ENCODE measurements at places on chromosomes 12 and 14. TPM values are rescaled to one million over a fixed set of nuclear protein-coding genes. Genes with fewer than 3 reads are reported as not detected.

Gene AGAP2
- polyA plus RNA-seq = 0.04 TPM

Gene HNF1A
- polyA plus RNA-seq = not detected

Gene DNAL1
- 2.4 TPM for polyA plus RNA-seq

Gene MANSC4
- polyA plus RNA-seq = not detected

Gene TRHDE
- polyA plus RNA-seq = 17.1 TPM

Gene TBC1D30
- 0.22 TPM for polyA plus RNA-seq

Gene ADAM21
- polyA plus RNA-seq = 0.16 TPM

Gene PRH2
- polyA plus RNA-seq = 0.18 TPM

Gene C12orf50
- polyA plus RNA-seq = not detected

Gene KRT72
- polyA plus RNA-seq = not detected

Gene RNASE1
- polyA plus RNA-seq = not detected

Gene TSPAN11
- polyA plus RNA-seq = 0.44 TPM

Gene MYF6
- 0.06 TPM for polyA plus RNA-seq

GRCh38 chr14:52307905-52308304, 6.2 kb upstream of the PTGER2 start:
- no peak for DNase-seq

DNA sequence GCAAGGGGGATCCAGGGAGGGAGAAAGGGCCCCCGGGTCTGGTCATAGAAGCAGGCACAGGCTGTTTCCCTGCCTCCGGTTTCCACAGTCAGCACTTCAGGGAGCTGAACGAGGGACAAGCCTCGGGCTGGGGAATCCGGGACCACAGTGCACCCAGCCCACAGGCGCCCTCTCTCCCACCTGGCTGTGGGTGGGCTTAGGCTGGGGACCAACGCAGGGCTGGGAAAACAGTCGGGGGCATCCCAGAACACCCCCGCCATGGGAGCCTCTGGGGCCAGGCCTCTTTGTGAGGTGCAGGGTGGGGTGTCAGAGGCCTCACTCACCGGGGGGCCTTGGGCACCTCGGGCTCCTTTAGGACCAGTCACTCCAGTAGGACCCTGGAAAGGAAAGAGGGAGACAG, 16.3 kb downstream of the TMEM106C start:
- no peak for DNase-seq

DNA sequence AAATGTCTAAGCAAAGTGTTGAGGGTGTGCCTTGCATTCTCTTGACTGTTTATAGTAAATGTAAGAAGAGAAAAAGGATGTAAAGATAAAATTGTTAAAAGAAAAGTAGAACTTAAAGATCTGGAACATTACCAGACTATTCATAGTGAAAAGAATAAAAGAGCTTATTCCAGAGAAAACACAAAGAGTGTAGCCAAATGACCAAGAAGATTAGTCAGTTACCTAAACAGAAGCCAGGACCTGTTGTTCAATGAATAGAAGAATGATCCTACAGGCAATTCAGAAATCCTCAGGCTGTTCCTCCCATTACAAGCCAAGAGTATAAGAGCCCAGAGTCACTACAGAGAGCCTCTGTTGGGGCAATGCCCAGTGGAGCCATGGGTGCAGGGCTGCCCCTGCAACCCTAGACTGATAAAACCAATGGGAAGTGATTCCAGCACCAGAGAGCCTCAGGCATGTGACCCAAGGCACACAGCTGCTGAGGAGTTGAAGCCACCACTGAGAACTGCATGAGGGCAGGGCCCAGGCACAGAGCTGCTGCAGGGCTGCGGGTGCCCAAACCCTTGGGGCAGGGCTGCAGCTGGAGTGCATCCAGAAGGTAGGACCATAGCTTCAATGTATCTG, 91.1 kb upstream of the SLC38A4 start:
- DNase-seq = no peak

- no peak for DNase-seq
These were observed 168.4 kb upstream of the LRIG3 start for GRCh38 chr12:59088673-59089072.

- no peak for DNase-seq
These were observed 3.9 kb downstream of the RNASE11 start for GRCh38 chr14:20583908-20584307.

- no peak for DNase-seq
These were observed 73.2 kb downstream of the FERMT2 start for GRCh38 chr14:52877628-52878027.

DNA sequence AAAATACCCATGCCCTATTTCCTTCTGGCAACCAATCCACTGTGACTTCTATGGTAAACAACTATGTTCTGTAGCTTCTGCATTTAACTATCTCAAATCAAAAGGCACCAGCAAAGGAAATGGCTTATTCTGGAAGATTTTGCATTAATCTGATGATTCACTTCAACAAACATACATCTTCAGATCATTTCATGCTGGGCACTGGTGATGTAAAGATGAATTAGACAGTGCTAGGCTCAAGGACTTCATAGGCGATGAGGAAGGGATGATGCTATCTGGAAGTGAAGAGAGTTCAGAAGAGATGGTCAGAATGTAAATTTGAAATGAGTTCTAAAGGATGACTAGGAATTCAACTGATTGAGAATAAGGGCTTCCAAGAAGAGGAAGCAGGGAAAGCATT, 363.3 kb downstream of the PAWR start:
- no peak for DNase-seq

- no peak for DNase-seq
These were observed 164.8 kb downstream of the ATP23 start for GRCh38 chr12:58106195-58106594.

DNA sequence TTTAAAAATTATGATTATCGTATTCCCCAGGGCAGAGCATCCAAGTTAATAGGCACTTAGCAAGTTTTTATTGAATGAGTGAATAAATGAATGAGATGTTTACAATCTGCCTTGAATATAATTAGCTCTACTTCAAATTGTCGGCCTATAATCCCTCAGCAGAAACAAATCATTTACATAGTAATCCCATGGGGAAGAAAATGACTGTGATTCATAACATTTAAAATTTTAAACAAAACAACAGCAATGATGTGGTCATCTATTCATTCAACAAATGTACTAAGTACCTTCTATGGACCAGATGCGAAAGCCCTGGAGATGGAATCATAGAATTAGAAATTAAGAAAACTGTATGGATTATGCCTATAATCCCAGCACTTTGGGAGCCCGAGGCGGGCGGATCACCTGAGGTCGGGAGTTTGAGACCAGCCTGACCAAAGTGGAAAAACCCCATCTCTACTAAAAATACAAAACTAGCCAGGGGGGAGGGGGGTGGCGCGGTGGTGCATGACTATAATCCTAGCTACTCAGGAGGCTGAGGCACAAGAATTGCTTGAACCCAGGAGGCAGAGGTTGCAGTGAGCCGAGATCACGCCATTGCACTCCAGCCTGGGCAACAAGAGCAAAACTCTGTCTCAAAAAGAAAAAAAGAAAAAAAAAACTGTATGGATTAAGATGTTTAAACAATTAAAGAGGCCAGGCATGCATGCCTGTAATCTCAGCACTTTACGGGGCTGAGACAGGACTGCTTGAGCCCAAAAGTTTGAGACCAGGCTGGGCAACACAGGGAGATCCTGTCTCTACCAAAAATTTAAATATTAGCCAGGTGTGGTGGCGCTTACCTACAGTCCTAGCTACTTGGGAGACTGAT, 17.7 kb upstream of the MDM2 start:
- DNase-seq = no peak

DNA sequence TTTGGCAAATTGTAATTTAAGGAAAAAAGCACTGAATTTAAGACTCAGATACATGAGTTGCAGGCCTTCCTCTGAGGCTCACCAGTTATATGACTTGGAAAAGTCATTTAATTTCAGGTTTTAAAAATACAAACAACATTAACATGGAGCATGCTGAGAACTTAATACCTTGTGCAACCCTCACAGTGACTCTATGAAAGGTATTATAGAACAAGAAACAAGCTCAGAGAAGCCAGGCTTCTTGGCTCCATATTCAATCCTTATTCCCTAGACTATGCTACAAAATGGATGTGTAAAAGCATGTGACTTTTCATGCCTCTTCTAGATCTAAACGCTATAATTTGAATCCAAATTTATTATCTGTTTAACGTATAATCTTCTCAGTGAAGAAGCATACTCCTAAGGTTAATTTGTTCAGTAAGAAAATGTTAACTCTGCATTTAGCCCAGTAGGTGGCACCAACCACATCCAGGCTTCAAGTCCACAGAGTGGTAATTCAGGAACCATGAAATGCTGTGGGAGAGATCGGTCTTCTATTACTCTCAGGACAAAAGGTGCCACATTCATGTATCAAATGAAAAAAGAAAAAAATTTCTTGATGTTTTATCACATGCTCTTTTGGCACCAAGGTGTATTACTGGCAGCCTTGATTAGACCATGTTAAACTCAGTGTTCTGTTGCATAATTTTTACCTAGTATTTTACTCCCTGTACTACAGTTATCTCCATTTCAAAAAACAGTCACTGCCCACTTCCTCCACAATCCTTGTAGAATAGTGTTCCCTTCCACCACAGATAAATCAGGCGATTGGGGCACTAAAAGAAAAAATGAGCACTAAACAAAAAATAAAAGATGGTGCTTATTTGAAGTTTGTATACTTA, 9.3 kb downstream of the CCDC196 start:
- no peak for DNase-seq

DNA sequence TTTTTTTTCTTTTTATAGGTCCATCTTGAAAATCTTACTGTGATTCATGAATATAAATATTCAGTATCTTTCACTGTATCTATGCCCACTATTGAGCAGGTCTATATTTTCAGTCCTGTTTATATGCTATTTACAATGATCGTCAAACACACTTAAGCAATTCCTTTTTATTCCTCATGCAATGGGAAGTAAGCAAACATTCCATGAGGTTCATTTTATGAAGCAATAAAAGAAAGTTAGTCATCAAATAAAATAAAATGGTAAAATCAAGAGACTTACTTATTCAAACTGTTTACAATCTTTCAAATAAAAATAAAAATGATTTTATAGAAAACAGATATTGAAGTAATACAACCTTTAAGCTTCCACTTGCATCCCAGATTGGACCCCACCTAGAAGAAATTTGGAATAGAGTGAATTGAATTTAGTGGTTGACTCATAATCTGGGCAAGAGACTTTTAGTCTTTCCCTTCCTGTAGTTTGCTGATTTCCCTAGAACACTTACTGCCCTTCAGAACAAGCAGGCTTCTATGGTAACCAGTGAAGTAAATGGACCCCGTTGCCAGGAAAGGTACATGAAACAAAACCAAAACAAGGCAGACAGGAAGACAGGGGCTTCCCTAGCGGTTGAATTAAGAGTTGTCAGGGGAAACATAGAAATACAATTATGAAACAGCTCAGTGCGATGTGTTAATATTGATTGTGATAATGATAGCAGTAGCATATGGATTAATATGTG, 241.0 kb upstream of the ATP2B1 start:
- DNase-seq = peak; percentile 96

DNA sequence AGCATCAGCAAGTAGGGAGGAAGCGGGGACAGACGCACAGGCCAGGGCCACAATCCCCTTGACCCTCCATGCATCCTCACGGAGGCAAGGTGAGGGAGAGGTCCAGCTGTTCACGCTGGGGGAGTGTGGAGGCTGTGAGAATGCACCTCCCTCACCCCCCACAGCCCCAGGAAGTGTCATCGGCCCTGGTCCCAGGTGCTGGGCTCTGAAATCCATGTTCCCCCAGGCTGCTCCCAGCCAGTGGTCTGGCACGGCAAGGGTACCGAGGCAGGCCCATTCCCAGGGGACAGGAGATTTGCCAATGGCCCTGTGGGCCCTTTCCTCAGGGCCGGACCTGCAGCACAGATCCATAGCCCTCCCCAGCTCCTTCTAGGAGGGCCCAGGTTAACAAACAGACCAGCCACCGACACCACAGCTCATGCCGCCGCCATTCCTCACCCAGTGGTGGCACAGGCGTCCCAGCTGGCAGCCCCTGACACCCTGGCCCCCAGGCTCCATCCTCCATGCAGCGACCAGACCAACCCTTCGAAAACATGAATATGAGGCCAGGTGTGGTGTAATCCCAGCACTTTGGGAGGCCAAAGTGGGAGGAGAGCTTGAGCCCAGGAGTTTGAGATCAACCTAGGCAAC, 21.9 kb upstream of the EIF5 start:
- no peak for DNase-seq

- DNase-seq = no peak
These were observed 152.2 kb upstream of the RGS6 start for GRCh38 chr14:71780075-71780474.

GRCh38 chr12:61808856-61809255, 451.3 kb upstream of the USP15 start:
- DNase-seq = no peak

GRCh38 chr12:115756271-115756670, 521.2 kb downstream of the MED13L start:
- DNase-seq = no peak

DNA sequence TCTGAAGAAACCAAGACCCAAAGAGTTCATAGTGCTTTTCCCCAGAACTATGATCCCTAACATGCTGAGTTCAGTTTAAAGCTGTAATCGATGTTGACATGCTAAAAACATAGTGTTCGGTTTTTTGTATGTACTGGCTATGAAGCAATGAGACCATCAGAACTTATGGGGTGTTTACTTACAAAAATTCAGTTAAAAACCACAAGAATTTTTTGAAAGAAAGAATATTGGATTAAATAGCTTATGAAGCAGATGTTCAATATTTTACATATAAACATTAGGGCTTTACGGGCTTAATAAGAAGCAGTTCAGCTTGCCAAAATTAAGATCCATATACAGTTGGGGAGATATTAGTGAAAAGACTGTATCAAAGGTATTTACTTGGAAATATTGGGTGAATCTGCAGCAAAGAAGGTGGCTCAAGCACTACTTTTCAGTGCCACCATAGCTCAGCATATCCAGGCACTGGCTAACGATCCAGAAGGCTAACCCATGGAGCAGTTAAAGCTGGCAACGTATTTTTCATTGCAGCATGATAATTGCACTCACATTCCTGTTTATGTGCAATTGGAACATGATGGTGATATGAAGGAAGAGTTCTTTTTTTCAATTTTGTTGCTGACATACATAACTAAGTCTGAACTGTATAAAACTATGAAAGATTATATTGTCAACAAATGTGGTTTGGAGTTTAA, 125.9 kb downstream of the EFCAB11 start:
- DNase-seq = no peak

GRCh38 chr12:110156766-110157165, 32.6 kb downstream of the IFT81 start:
- DNase-seq = no peak

DNA sequence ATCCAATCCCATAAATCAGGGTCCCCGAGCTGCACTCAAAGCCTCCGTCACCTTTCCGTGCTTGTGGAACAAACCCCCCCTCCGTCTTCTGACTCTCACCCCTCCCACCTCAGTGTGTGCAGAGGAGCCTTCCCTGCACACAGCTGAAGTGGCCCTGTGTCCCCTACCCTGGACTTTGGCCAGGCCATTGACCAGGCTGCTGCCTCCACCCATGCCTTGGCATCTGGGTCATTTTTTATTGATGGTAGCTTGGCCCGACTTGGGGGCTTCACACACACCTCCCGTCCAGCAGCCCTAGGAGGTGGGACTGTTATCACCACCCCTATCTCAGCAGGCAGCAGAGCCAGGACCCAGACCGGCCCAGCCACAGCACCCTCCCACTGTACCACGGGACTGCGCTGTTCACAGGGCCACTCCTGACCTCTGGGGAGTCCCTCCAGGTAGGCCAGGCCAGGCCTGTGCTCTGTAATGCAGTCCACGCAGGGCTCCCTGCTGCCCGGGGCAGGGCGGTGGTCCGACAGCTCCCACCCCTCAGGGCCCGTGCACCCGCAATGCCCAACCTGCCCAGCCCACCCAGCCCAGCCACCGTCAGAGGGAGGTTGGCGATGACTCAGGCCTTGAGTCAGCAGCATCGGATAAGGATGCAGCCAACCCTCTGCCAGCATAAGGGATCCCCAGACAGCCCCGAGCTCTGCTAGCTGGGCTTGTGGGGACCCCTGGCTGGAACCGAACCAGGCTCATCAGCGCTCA, 9.2 kb upstream of the INF2 start:
- no peak for DNase-seq

GRCh38 chr12:96212456-96213375, 18.5 kb downstream of the ELK3 start:
- no peak for DNase-seq

All from BJ (cell line).